ENCODE measurements at places on chromosomes 11 and 22.

- DNase-seq: no peak
These were observed 32.3 kb downstream of the ACO2 start for GRCh38 chr22:41501209-41501608.

GRCh38 chr11:34599406-34599945 lies 21.4 kb upstream of the EHF start:
- no peak for DNase-seq

DNA sequence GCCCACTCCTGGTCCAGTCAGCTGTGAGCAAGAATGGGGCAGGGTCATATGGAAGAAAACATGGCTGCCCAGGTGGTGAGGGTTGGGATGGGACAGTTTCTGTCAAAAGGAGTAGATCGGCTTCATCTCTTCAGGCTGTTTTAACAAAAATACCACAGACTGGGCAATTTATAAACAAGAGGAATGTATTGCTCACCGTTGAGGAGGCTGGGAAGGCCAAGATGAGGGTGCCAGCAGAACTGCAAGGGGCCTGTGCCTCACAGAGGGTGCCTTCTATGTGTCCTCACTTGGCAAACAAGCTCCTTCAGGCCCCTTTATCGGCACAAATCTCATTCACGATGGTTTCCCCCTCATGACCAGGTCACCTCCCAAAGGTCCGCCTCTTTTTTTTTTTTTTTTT lies 18.1 kb upstream of the RELT start:
- no peak for DNase-seq

DNA sequence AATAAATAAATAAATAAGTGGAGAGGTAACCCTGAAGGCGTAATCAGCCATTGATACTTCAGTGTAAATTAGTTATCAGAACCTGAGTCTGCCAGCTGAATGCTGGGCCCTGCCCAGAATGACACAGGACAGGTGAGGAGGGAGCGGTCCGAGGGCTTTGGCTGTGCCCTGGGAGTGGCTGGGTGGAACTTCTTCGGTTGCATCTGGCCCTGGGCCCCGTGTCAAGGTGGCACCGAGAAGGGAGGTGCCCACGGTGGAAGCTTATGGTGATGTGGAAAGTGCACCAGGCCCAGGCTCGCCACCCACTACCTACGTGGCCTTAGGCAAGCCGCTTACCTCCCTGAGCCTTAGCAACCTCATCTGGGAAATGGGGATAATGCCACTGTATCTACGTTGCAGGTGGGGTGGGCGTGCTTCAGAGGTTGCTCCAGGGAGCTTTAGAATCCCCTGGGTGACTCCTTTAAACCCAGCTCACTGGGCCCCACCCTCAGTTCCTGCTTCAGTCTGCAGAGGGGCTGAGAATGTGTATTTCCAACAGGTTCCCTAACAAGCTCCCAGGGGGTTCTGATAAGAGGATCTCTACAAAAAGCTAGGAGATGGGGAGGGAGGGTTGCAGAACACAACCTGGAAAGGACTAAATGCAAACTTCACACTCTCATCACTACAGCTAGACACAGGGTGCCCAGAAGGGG lies 38.8 kb downstream of the TXN2 start:
- no peak for DNase-seq

All from memory B cell (primary cell).